ENCODE measurements at places on chromosomes 16 and 17. TPM values are rescaled to one million over a fixed set of nuclear protein-coding genes. Genes with fewer than 3 reads are reported as not detected.

The CDH11 gene
- 70.5 TPM for total RNA-seq

The MAFG gene
- 11.3 TPM for total RNA-seq

The GPT2 gene
- total RNA-seq, result 49.8 TPM

The SDR42E1 gene
- total RNA-seq, result 5.5 TPM

The CCDC43 gene
- 17.2 TPM for total RNA-seq

The MYADML2 gene
- 0.14 TPM for total RNA-seq

The AURKB gene
- total RNA-seq, result 2.1 TPM

The TMIGD1 gene
- not detected for total RNA-seq

The CKLF gene
- 20.5 TPM for total RNA-seq

DNA sequence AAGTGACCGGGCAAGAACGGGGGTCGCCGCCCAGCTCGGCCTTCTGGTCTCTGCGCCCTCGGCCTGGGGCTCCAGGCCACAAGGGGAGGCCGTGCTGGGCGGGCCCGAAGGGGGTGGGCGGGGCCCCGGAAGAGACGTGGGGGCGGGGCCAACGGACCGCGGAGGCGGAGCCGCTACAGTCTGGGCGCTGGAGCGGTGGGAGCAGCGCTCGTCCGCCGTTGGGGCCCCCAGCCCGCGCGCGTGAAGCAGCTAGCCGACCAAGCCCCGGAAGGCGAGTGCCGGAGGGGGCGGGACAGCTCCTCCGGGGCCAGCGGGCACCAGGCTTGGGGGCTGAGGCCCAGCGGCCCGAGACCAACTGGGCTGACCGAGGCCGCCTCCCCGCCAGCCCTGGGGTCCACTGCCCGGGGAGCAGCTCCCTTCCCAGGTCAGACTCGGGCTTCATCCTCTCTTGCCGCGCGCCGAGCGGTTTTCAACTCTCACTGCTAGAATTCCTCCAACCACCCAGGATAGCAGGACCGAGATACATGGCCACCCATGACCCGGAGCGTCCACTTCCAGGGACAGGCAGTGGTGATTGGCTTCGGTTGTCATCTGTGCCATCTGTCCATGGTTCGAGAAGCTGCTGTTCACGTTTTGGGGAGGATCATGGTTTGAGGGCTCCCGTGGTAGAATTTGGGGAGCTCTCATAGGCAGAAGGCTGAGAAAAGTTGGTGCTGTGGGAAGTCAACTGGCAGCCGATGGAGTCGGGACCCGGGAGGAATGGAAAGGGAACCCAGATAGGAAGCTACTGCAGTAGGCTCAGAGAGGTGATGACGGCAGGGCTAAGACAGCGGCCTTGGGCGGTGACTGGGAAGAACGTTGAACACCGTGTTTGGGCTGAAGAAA is 44.6 kb upstream of the LCMT1 start:
- DNase-seq, result peak; percentile 80
- peak overlapping the region; percentile 72 for H3K4me3 ChIP-seq
- no peaks in the 10 kb centered on the region for H3K4me1 ChIP-seq
- peak overlapping the region; percentile 90 for H3K27ac ChIP-seq
- no peaks in the 10 kb centered on the region for H3K36me3 ChIP-seq

DNA sequence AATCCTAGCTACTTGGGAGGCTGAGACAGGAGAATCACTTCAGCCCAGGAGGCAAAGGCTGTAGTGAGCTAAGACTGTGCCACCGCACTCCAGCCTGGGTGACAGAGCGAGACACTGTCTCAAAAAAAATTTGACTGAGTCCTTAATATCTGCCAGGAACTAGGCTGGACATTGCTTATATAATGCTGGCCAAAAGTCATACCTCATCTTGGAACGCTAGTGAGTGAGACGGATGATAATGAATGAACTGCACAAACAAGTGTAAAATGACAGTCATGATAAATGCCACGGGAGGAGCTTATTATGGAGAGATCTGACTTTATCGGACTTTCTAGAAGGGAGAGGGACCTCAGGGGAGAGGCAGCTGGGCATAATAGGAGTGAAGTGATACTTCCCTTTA is 327.6 kb downstream of the SHISA9 start:
- H3K4me3 ChIP-seq, result no peak overlapping the region
- H3K27me3 ChIP-seq, result no peaks in the 10 kb centered on the region
- no peak for DNase-seq
- H3K36me3 ChIP-seq, result no peaks in the 10 kb centered on the region

DNA sequence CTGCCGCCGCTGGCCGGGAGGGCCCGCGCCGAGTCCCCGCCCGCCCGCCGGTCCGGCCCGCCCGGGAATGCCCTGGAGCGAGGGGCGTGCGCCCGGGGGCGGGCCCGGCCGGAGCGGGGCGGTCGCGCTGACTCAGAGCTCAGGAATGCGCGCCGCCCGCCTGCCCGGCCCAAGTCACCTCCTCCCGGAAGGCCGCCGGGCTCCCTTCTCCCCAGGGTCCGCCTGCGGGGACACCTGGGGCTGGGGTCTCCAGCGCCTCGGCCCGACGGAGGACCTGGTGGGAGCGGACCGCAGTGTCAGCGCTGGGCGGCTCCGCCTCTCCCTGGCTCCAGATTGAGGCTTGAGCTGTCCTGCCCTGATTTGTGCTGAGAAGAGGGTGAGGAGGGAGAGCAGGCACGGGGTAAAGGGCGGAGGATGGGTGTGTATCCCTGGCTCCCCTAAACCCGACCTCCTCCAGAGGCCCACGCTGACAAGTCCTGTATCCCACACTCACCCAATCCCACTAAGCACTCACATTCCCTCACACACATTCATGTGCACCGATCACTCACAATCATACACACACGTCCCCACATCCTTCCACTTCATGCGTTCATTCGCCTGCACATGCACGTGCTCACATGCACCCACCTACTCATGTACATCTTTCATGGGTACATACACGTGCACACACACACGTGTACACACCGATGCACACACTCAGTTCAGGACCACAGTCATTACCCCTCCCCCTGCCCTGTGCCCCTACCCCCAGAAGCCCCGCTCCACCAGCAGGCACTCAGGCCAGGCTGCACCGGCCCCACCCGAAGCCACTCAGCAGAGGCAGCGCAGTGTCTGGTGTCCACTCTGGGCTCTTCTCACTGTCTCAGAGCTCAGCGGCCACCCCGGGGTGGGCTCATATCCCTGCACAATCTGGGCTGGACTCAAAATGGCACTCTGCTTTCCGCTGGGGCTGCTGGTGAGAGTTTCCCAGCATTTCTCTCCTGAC is at the start of gene RHBDF1:
Gene RHBDF1 (minus strand): TSS at position 71 of the 988 bp plus-strand sequence. CDS start 7,616 bp downstream, outside the sequence.
- H3K36me3 ChIP-seq, result no peaks in the 10 kb centered on the region
- peak within 1 kb of the TSS; percentile 78 for H3K4me3 ChIP-seq
- H3K4me1 ChIP-seq, result peaks cover 35% of the 10 kb centered on the region

- H3K4me3 ChIP-seq, result no peak overlapping the region
- no peaks in the 10 kb centered on the region for H3K27me3 ChIP-seq
- no peaks in the 10 kb centered on the region for H3K4me1 ChIP-seq
- no peak overlapping the region for H3K27ac ChIP-seq
- H3K36me3 ChIP-seq, result peaks cover 57% of the 10 kb centered on the region
Observed at GRCh38 chr16:69319381-69319780, 8.2 kb downstream of the VPS4A start.

GRCh38 chr16:19911747-19912454 is 27.3 kb upstream of the GPRC5B start:
- no peak overlapping the region for H3K27ac ChIP-seq
- H3K36me3 ChIP-seq, result no peaks in the 10 kb centered on the region
- no peaks in the 10 kb centered on the region for H3K4me1 ChIP-seq
- no peak for DNase-seq

GRCh38 chr17:19386974-19387920 is at the start of gene MFAP4:
TSS of gene MFAP4 (minus strand) at chr17:19387190. CDS start at chr17:19387155, 35 bp downstream.
- H3K4me1 ChIP-seq, result no peaks in the 10 kb centered on the region
- DNase-seq, result no peak
- H3K4me3 ChIP-seq, result no peak within 1 kb of the TSS
- peak within 1 kb of the TSS; percentile 73 for H3K27ac ChIP-seq
- no peaks in the 10 kb centered on the region for H3K36me3 ChIP-seq

GRCh38 chr16:56450986-56451752 is at the start of the genes NUDT21 and OGFOD1:
TSS of gene NUDT21 (minus strand) at chr16:56451332. CDS start at chr16:56451202, 130 bp downstream.
TSS of gene OGFOD1 (plus strand) at chr16:56451554. CDS start at chr16:56451613, 59 bp downstream.
- peak within 1 kb of the TSS; percentile 91 for H3K4me3 ChIP-seq
- no peaks in the 10 kb centered on the region for H3K4me1 ChIP-seq
- no peaks in the 10 kb centered on the region for H3K36me3 ChIP-seq
- no peaks in the 10 kb centered on the region for H3K27me3 ChIP-seq
- DNase-seq, result peak; percentile 97
- H3K27ac ChIP-seq, result peak within 1 kb of the TSS; percentile 72

- H3K27me3 ChIP-seq, result no peaks in the 10 kb centered on the region
- DNase-seq, result no peak
- no peaks in the 10 kb centered on the region for H3K4me1 ChIP-seq
- H3K27ac ChIP-seq, result no peak overlapping the region
- no peak overlapping the region for H3K4me3 ChIP-seq
Observed at GRCh38 chr16:68013440-68013839, 2.3 kb downstream of the DPEP2NB start.

DNA sequence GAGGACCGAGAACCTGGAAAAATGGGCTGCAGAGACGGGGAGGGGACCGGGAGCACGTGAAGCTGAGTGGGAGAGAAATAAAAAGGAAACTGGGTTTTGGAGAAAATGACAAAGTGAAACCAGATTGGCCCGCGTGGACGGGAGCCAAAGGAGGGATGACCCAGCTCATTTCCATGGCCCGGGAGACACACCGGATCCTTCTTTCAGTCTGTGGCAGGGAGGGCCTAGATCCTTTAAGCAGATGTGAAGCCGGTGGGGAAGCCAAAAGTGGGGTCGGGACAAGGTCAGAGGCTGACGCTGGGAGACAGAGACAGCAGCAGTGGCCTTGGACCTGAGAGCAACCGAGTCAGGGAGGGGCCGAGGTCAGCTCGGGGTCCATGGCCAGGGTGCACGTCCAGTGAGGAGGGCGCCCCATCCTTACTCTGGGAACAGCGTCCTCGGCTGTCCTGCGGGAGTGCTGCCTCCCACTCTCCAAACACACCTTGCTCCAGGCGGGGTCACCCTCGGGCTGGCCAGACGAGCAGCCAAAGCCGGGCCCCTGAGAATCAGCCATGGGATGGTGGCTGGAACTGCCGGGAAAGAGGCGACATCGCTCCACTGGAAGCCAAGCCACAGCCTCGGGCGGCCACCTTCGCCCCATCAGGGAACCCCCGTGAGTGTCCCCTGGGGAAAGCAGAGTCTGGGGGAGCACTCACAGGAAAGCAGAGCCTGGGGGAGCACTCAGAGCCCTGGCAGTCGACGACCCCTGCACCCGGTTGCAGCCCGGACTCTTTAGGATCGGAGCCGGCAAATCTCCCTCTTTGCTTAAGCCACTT is 17.3 kb downstream of the CA5A start:
- no peak overlapping the region for H3K27ac ChIP-seq
- no peaks in the 10 kb centered on the region for H3K4me1 ChIP-seq
- H3K4me3 ChIP-seq, result no peak overlapping the region
- no peak for DNase-seq
- H3K36me3 ChIP-seq, result no peaks in the 10 kb centered on the region

DNA sequence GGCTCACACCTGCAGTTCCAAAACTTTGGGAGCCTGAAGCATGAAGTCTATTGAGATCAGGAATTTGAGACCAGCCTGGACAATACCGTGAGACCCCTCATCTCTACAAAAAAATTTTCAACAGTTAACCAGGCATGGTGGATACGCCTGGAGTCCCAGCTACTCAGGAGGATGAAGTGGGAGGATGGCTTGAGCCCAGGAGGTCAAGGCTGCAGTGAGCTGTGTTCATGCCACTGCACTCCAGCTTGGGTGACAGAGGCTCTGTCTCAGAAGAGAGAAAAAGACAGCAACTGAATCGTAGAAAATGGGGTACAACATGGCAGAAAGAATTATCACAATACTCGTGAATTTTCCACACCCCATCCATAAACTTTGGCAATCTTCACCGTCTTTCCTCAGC is 3.2 kb downstream of the CRK start:
- H3K4me3 ChIP-seq, result no peak overlapping the region
- DNase-seq, result no peak
- H3K4me1 ChIP-seq, result peaks cover 9% of the 10 kb centered on the region
- H3K27me3 ChIP-seq, result no peaks in the 10 kb centered on the region
- no peaks in the 10 kb centered on the region for H3K36me3 ChIP-seq

GRCh38 chr16:78956859-78957258 is 643.7 kb downstream of the MAF start:
- H3K27ac ChIP-seq, result no peak overlapping the region
- no peaks in the 10 kb centered on the region for H3K4me1 ChIP-seq
- no peak for DNase-seq
- H3K4me3 ChIP-seq, result no peak overlapping the region
- no peaks in the 10 kb centered on the region for H3K27me3 ChIP-seq

DNA sequence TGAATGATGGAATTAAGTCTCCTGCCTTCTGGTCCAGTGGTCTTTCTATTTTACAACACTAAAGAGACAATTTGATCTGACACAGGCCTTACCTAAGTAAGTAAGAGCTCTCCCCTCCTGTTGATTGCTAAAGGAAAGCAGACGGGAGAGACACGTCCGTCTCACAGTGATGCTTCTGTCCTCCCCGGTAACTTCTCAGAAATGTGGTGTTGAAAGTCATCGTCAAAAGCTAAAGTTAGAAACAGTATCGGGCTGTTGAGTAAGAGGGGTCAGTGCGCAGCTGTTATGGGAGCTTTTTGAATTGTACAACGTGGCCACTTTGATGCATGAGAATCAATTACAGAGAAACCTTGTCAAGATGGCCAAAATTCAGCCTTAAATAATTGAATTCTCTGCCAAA is 1.9 kb upstream of the RBFOX1 start:
- no peaks in the 10 kb centered on the region for H3K27me3 ChIP-seq
- no peak overlapping the region for H3K27ac ChIP-seq
- H3K4me1 ChIP-seq, result no peaks in the 10 kb centered on the region
- no peak overlapping the region for H3K4me3 ChIP-seq
- no peaks in the 10 kb centered on the region for H3K36me3 ChIP-seq
- no peak for DNase-seq

- DNase-seq, result no peak
- H3K27me3 ChIP-seq, result no peaks in the 10 kb centered on the region
- no peaks in the 10 kb centered on the region for H3K36me3 ChIP-seq
Observed at GRCh38 chr17:77117415-77117814, 23.4 kb upstream of the SEC14L1 start.

- H3K4me1 ChIP-seq, result no peaks in the 10 kb centered on the region
- H3K4me3 ChIP-seq, result no peak overlapping the region
- no peaks in the 10 kb centered on the region for H3K27me3 ChIP-seq
- no peaks in the 10 kb centered on the region for H3K36me3 ChIP-seq
- H3K27ac ChIP-seq, result no peak overlapping the region
Observed at GRCh38 chr17:55454906-55455474, 33.4 kb upstream of the MMD start.

DNA sequence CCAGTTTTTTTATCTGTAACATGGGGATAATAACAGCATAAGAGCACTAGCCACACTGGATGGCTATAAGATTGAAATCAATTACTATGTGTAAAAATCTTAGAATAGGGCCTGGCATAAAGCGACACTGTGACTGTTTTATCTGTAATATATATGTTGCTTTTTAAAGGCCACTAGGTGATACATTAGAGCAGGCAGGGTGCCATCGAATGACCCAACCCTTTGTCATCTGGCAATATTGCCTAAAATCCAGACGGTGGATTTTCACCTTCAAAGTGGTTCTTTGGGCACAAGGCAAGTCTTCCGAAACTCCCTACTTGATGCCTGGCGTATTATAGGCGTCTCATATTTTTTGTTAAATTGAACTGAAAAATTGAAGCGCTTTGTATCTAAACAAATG is 69.1 kb downstream of the PRKCA start:
- no peak for DNase-seq
- H3K4me1 ChIP-seq, result no peaks in the 10 kb centered on the region
- H3K27me3 ChIP-seq, result no peaks in the 10 kb centered on the region
- H3K27ac ChIP-seq, result no peak overlapping the region

GRCh38 chr16:2447920-2448583 is 11.9 kb upstream of the TEDC2 start:
- no peaks in the 10 kb centered on the region for H3K36me3 ChIP-seq
- no peaks in the 10 kb centered on the region for H3K4me1 ChIP-seq
- no peak overlapping the region for H3K27ac ChIP-seq
- no peak for DNase-seq
- no peak overlapping the region for H3K4me3 ChIP-seq

- H3K27ac ChIP-seq, result no peak overlapping the region
- H3K27me3 ChIP-seq, result no peaks in the 10 kb centered on the region
- no peaks in the 10 kb centered on the region for H3K36me3 ChIP-seq
- H3K4me1 ChIP-seq, result no peaks in the 10 kb centered on the region
Observed at GRCh38 chr17:14318918-14319205, 18.0 kb downstream of the HS3ST3B1 start.
